ENCODE measurements at places on chromosomes 5 and 9.

DNA sequence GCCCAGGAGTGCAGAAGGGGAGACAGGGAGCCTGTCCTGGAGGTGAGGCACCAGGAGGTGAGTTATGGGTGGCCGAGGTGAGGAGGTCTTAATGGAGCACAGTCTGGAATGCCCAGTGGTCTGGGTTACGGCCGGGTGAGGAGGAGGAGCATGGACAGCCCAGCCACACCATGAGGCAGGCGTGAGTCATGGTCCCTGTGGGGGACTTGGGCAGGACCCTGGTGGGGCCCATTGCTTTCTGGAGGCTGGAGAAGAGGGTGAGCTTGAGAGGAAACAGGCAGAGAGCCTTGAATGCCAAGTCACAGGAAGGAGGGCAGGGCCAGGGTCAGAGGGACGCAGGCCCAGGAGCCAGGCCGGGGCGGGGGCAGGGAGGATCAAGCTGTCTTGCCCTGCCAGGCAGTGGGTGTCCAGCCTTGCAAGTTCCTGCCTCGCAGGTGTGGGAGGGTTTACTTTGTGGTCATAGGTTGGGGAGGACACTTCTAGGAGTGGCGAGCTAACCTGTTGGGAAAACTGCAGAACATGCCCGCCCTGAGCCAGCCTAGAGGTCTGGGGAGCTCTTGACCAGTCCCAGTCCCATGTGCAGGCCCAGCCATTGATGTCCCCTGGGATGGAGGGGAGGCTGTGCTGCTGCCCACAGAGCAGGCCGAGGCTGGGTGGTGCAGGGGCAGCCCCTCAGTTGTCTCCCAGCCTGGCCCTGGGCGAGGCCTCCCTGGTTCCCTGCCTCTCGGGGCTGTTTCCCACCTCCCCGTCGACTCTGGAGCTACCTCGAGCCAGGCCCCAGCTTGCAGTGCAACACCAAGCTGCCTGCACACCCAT is 2.8 kb downstream of the CACNA1B start:
- no peak for DNase-seq

GRCh38 chr5:100900142-100900795 is 2.8 kb downstream of the ST8SIA4 start:
- DNase-seq, result no peak

DNA sequence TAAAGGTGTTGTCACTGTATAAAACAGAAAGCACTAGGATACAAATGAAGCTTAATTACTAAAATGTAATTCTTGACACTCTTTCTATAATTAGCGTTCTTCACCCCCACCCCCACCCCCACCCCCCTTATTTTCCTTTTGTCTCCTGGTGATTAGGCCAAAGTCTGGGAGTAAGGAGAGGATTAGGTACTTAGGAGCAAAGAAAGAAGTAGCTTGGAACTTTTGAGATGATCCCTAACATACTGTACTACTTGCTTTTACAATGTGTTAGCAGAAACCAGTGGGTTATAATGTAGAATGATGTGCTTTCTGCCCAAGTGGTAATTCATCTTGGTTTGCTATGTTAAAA is 43.8 kb downstream of the NDFIP1 start:
- no peak for DNase-seq

- DNase-seq, result no peak
Measured at GRCh38 chr9:42388146-42388690, 204.8 kb downstream of the SPATA31A6 start.

- DNase-seq, result no peak
Measured at GRCh38 chr5:35127006-35127405, 79.3 kb upstream of the AGXT2 start.

GRCh38 chr5:2867373-2867933 is 116.0 kb upstream of the IRX2 start:
- no peak for DNase-seq

DNA sequence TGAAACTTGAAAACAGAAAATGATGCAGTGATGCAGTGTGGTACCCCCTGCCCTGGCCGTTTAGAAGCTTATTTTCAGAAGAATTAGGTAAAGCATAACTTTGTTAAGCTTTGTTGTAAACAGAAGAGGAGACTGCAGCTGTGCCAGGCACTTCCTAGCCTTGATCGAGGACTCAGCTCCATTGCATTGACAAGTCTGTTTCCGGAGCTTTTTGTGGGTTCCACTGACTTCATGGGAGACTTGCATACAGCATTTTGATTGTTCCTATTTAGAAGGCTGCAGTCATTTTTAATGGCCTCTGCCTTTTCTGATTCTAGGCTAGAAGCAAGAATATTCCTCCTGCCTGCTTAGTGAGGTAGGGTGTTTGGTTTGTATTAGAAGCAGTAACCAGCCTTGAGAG is 12.3 kb downstream of the MVB12B start:
- no peak for DNase-seq

- DNase-seq, result no peak
Measured at GRCh38 chr5:41433552-41434181, 76.7 kb downstream of the PLCXD3 start.

GRCh38 chr9:104961701-104962359 is 33.9 kb upstream of the ABCA1 start:
- DNase-seq, result no peak

DNA sequence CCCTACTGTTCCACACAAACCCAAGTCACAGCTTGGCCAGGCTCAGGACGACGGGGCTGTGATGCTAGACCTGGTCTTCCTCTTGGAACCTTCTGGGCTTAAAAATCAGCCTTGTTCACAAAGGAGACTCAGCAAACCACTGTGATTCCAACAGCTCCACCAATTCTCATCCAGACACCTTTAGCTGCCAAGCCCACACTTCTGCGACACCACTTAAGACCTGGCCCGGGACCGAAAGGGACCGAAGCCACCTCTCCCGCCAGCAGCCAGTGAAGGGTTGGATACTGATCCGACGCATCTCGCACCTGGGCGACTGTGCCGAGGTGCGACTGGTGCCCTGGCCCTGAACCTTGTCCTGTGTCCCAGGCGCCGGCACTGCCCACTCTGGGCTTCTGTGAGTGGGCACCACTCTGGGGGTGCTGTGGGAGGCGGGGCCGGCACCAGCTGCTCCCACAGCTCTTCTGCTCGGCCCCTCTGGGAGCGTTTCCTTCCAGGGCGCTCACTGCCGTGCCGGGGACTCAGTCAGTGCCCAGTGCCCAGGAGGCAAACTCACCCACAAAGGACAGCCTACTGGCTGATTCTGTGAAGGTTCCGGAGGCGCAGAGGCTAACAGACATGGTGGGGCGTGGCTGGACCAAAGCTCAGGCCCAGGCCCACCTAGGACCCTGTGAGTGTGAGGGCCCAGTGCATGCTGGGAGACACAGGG is 50.9 kb downstream of the EXD3 start:
- DNase-seq, result no peak

DNA sequence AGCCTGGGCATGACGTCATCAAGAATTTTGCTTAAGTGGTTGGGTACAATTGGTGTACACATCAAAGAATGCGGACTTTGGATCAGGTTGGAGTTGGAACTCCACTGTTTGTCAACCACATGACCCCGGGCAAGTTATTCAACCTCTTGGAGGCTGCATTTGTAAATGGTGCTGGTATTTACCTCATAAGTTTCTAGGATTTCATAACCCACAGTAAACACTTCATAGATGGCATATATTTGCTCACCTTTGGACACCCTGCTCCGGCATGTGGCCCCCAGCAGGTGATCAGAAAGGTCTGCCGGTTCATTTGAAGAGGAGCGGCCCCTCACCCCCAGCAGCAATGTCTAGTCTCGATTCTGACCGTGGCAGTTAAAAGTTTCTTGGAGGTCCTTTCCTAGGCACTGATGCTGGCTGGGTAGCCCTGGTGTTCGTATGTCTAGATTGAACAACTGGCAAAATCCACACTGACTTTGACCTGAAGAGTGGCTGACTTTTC is 60.6 kb downstream of the IL6ST start:
- DNase-seq, result no peak

- no peak for DNase-seq
Measured at GRCh38 chr9:120555839-120556238, 24.1 kb downstream of the CDK5RAP2 start.

DNA sequence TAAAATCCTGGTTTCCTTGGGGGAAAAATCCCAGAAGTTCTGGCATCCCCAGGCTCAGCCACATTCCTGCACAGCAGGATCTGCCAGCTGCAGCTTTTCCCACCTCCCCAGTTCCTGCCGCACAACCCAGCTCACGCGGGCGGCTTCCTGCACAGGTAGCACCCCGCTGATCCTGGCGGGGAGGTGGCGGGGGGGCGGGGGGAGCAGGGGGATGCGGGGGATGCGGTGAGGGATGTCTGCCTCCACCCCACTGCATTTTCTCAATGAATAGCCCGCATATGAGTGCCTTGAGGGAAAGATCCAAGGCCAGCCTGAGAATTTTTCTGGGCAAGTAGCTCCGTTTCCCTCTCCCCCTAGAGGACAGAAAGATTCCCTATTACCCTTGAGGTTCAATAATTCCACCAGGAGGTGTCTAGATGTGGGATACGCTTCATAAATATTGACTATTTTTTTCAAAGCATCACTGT is 21.1 kb downstream of the GFPT2 start:
- no peak for DNase-seq

All from stimulated activated CD8-positive, alpha-beta memory T cell treated with anti-CD3 and anti-CD28 coated beads, Interleukin-15, amount 100 ng/mL, for 4 hours (primary cell).